ENCODE measurements at places on chromosomes 5 and 9. TPM values are rescaled to one million over a fixed set of nuclear protein-coding genes. Genes with fewer than 3 reads are reported as not detected.

TMEM8B gene
- 3.4 TPM for total RNA-seq

CBY3 gene
- not detected for total RNA-seq

NMUR2 gene
- total RNA-seq, result 0.06 TPM

ADAMTSL2 gene
- not detected for total RNA-seq

SPINK13 gene
- not detected for total RNA-seq

SHOC1 gene
- not detected for total RNA-seq

FAM170A gene
- not detected for total RNA-seq

SLC25A2 gene
- not detected for total RNA-seq

SLC36A2 gene
- total RNA-seq, result not detected

GLIPR2 gene
- 10.6 TPM for total RNA-seq

ENTREP1 gene
- total RNA-seq, result 0.58 TPM

All from A549 treated with DMSO at 1 μM for 4 hours (cell line).